ENCODE measurements at places on chromosomes 3 and 15. TPM values are rescaled to one million over a fixed set of nuclear protein-coding genes. Genes with fewer than 3 reads are reported as not detected.

DNA sequence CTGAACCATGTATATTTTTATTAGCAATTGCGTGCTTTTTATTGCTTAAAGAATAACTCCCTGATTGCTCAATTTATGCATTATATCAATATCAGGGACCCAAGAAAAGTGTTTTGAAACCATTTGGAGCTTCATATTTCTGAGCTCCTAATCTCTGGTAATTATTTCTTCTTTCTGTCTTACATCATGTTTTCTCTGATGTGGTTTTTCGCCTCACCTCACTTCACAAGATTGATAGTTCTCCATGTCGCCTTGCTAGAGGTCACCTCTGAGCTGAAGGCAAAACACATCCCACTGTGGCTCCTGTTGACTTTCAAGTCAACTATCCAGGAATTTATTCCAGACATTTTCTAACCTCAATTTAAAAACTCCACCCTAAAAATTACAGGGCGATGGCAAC is 837.4 kb downstream of the CADM2 start:
- H3K27ac ChIP-seq = no peak overlapping the region
- H3K4me1 ChIP-seq = no peaks in the 10 kb centered on the region
- no peaks in the 10 kb centered on the region for H3K36me3 ChIP-seq
- H3K4me3 ChIP-seq = no peak overlapping the region

DNA sequence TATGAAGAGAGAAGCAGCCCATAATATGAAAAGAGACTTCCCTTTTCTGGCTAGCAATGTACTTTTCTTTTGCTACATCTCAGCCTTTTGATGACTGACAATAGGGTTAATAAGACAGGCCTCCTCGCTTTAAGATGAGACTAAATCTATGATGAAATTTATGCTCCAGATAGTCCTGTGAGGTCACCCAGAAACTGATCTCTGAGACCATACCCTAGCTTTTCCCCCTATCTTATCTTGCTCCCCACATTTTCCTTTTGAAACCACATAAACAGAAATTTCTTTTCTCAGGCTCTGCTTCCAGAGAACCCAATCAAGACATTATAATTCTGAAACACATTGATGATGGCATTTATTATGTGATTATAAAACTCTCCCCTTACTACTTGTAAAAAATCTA is 168.8 kb upstream of the CADM2 start:
- H3K27ac ChIP-seq = no peak overlapping the region
- no peaks in the 10 kb centered on the region for H3K4me1 ChIP-seq
- no peak overlapping the region for H3K4me3 ChIP-seq
- no peaks in the 10 kb centered on the region for H3K27me3 ChIP-seq

DNA sequence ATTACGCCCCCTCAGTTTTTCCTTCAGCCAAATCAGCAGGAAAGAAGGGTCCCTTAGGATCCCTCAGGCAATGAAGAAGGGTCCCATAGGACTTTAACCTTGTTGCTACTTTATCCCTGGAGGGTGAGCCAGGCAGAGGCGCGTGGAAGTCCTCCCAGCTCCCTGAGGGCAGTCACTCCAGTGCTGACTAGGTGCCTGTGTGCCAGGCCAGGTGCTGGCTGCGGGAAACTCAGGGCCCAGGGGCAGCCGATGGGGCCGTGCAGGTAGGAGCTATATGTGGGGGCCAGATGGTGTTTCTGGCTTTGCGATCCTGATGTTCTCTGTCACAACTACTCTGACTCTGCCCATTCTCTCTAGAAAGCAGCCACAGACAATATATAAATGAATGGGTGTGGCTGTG is 42.8 kb upstream of the IQSEC1 start:
- H3K27me3 ChIP-seq = no peaks in the 10 kb centered on the region
- no peak overlapping the region for H3K4me3 ChIP-seq
- no peaks in the 10 kb centered on the region for H3K36me3 ChIP-seq
- no peaks in the 10 kb centered on the region for H3K4me1 ChIP-seq

DNA sequence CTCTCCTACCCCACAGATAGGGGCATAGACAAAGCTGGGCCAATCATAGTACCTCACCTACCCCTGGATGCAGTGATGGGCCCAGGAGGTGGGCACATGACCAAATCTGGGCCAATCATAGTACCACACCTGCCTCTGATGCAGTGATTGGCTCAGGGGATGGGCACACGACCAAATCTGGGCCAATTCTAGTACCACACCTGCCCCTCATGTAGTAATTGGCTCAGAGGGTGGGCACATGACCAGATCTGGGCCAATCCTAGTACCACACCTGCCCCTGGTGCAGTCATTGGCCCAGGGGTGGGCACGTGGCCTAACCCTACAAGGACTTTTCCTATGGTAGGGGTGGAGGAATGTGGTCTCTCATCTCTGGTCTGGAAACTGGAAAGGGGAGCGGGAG is 56.9 kb upstream of the MEF2A start:
- peaks cover 11% of the 10 kb centered on the region for H3K4me1 ChIP-seq
- no peaks in the 10 kb centered on the region for H3K27me3 ChIP-seq
- H3K4me3 ChIP-seq = no peak overlapping the region
- no peak overlapping the region for H3K27ac ChIP-seq

PLSCR4 gene
- total RNA-seq = 44.2 TPM
